ENCODE measurements at places on chromosomes 4 and X. TPM values are rescaled to one million over a fixed set of nuclear protein-coding genes. Genes with fewer than 3 reads are reported as not detected.

The TENM3 gene
- polyA plus RNA-seq, result 10.9 TPM

The DCLK2 gene
- 6.1 TPM for polyA plus RNA-seq

The PPARGC1A gene
- polyA plus RNA-seq, result 15.4 TPM

The RNF128 gene
- polyA plus RNA-seq, result 1.5 TPM

The COL4A5 gene
- 13.4 TPM for polyA plus RNA-seq

The DGAT2L6 gene
- polyA plus RNA-seq, result not detected

The PCSK1N gene
- polyA plus RNA-seq, result 8.6 TPM

The SPIN2A gene
- 0.34 TPM for polyA plus RNA-seq

- no peak for DNase-seq
Measured at GRCh38 chr4:169243825-169244609, 26.7 kb downstream of the SH3RF1 start.

DNA sequence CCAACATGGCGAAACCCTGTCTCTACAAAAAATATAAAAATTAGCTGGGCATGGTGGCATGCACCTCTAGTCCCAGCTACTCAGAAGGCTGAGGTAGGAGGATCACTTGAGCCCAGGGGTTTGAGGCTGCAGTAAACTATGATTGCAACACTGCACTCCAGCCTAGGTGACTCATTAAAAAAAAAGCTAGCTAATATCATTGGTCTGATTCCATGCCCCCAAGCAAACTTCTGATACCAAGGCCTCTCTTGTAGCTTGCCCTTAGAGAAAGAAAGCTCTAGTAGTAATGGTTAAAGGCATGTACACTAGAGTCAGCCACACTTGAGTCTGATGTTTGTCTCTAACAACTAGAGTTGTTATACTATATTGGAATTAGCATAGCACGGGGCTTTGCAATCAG lies 32.6 kb upstream of the PHF8 start:
- DNase-seq, result no peak

DNA sequence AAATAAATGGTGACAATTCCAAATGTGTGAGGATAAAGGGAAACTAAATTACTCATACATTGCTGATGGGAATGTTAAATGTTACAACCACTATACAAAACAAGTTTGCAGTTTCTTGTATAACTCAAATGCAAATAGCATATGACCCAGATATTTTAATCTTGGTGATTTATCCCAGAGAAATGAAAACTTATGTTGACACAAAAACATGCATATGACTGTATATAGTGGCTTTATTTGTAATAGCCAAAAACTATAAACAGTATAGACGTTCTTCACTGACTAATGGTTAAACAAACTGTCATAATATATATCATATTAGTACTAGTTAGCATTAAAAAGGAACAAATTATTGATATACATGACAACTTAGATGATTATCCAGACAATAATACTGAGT lies 619.2 kb downstream of the PDHA2 start:
- DNase-seq, result no peak

- DNase-seq, result no peak
Measured at GRCh38 chr4:183201331-183201730, 102.3 kb downstream of the WWC2 start.

- DNase-seq, result no peak
Measured at GRCh38 chrX:136397001-136397400, 90.7 kb upstream of the BRS3 start.

- DNase-seq, result no peak
Measured at GRCh38 chr4:90128961-90129495, 1.8 kb downstream of the CCSER1 start.

DNA sequence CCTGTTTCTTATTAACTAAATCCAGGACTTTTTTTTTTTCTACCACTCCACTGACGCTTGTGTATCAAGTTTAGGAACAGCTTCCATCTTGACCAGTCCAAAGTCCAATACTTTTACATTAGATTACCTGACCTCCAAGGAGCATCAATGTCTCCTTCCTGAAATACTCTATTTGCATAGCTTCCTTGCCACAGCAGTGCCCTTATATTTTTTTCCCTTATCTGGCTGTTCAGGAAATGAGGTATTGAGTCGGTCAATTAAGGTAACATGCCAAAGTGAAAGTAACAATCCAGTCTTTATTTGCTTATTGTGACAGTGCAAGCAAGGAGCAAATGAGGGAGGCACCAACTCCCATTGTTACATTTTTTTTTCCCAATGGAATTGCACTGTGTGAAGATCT lies 730.8 kb upstream of the NDST4 start:
- no peak for DNase-seq

- no peak for DNase-seq
Measured at GRCh38 chrX:22110729-22111494, 78.8 kb downstream of the PHEX start.

DNA sequence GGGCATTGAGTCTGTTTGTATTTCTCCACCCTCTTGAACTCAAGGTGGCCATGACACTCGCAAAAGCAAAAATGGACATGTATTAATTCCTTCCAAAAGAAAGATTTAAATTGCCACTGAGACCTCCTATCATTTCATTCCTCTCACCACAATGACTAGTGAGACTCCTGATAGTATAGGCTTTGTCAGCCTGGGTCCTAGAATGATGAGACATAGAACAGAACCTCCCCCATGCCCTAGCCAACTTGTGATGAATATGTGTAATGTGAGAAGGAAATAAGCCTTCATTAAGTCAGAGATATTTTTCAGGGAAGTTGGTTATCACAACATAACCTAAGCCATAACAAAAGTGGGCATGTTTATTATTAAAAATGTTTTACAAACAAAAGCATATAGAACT lies 62.5 kb downstream of the ASB9 start:
- DNase-seq, result no peak

GRCh38 chrX:96183843-96184242 lies 500.8 kb upstream of the DIAPH2 start:
- no peak for DNase-seq

- DNase-seq, result no peak
Measured at GRCh38 chr4:184359888-184360287, 114.5 kb downstream of the IRF2 start.

DNA sequence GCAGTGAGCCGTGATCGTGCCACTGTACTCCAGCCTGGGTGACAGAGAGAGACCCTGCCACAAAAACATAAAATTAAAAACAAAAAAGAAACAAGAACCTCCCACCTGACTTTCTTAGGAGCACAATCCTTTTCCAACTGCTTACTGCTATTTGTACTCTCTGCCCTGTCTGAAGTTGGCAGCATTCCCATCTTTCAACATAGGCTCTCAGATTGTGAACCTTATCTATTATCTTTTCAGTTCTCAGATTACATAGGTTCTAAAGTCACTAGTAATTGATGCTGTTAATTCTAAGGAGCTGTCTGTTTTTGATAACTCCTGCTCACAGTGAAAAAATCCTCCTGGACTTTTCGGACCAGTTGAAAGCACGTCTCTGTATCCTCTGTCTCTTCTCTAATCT lies 812.2 kb upstream of the CT83 start:
- no peak for DNase-seq

DNA sequence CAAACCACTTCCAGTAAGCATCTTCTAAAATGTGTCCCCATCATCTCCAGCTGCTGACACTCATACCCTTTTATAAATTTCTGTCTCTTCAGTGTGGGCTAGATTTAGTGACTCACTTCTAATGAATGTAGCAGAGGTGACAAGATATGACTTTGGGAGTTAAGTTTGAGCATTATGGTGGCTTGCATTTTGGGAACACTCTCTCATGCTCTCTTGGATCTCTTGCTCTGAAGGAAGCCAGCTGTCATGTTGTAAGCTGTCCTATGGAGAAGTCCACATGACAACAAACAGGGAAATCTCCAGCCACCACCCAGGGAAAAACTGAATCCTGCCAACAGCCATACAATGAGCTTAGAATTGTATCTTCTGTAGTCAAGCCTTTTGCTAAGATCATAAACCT lies 691.3 kb upstream of the PCDH7 start:
- no peak for DNase-seq

GRCh38 chr4:3854661-3855060 lies 88.5 kb downstream of the ADRA2C start:
- no peak for DNase-seq

DNA sequence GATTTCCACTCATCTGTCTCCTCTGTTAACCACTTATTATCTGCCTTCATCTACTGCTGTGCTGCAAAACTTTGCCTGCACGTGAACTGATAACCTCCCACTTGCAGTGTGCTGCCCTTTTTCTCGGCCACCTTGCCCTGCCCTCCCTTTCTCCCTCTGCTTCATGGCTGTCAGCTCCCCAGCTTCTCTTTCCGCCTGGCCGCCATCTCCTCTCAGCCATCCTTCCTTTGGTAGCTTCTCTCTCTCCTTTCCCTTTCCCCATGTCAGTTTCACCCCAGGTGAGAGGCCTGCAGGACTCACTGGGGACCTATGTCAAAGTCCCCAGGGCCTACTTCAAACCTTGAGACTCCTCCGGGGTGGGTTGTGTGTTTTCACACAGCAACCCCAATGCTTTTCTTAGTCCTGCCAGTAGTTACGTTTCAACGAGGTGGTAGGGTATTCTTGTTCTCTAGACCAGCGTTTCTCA lies 6.6 kb downstream of the MSL3 start:
- DNase-seq, result no peak

- DNase-seq, result no peak
Measured at GRCh38 chr4:86569103-86569870, 24.8 kb upstream of the PTPN13 start.

DNA sequence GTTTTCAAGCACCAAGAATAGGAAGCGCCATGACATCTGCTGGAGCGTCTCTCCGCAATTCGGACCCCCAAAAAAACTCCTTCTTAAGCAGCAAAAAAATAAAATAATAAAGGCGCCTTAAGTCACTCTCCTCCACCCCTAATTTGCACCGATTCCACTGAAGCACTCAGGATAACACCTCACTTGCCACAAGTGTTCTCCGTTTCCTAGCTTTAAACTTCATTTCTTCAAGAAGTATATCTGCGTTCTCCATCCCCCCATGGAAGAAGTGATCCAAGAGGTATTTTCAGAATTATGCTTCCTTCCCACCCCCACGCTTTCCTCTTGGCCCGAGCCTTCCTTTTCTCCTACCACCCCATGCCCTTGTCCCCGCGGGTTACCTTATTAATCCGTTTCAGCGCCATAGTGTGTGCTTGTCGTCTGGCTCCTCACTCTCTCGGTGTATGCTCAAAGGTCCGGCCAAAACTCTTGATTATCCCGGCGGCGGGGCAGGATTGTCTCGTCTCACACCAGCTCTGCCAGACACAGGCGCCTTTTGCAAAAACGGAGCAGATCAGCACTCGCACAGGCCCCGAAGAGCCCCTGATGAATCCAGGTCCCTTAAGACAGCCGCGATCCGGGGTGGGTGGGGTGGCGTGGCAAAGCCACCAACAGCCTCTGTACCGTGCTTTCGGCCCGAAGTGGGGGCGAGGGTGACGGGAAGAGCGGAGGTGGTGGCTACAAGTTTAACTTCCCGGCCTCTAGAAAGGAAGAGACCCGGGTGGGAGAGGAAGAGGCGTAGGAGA lies 1.1 kb downstream of the UBE2D3 start:
- no peak for DNase-seq

GRCh38 chrX:3815896-3816664 lies 102.6 kb upstream of the PRKX start:
- DNase-seq, result peak; percentile 22

GRCh38 chrX:7262551-7262950 lies 114.6 kb upstream of the PUDP start:
- no peak for DNase-seq

- no peak for DNase-seq
Measured at GRCh38 chr4:170868170-170868569, 778.4 kb upstream of the AADAT start.

- DNase-seq, result no peak
Measured at GRCh38 chr4:87092389-87093141, 127.9 kb downstream of the KLHL8 start.

DNA sequence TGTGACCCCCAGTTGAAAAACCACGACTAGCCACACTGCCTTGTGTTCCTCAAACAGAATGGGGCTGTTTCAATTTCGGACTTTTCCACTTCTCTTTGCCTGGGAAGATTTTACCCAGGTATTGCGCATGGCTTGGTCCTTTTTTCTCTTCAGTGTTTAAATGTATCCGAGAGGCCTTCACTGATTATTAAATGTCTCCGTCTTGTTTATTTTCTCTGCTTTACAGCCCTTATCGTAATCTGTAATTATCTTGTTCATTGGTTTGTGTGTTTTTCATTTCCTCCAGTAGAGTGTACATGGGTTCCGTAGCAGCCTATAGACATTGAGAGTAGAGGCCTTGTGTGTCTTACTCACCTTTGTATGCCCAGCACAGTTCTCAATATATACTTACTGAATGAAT lies 2.4 kb downstream of the MOSPD2 start:
- no peak for DNase-seq

GRCh38 chr4:77861495-77861894 lies 1.1 kb upstream of the MRPL1 start:
- no peak for DNase-seq

DNA sequence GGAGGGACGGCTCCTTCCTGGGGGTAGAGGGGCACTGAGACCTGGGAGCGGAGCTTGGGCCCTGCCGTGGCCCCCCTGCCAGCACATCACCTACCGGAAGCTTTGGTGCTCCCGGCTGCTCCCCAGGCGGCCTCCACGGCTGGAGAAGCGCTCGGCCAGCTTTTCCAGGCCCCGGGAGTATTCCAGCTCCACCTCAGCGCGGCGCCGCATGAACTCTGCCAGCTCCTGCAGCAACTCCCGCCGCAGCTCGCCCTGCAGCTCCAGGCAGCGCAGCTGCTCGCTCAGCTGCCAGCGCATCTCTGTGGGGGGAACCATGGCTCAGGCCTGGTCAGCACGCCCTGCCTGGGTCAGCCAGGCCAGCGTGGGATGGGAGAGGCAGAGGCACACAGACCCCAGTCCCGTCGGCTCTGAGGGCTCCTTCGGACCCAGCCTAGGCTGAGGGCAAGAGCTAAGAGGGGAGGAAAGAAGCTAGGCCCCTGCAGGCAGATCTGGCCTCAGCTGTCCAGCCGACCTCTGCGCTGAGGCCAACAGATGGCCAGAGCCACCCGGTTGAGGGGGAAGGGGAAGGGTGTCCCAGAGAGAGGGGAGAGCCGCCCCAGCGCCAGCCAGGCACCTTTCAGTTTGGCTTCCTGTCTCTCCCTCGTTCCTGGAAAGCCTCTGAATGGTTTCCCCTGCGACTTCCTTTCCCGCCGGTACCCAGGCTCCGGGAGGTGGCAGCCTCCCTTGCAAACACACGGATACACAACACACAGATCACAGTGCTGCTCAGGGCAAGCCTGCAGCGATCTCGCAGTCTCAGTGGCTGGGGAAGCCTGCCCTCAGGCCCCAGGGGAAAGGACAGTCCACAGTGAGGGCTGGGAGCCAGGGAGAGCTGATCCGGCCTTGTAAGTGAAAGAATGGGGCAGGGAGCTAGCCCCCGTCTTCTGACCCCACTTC lies 4.3 kb downstream of the ARHGAP4 start:
- no peak for DNase-seq

DNA sequence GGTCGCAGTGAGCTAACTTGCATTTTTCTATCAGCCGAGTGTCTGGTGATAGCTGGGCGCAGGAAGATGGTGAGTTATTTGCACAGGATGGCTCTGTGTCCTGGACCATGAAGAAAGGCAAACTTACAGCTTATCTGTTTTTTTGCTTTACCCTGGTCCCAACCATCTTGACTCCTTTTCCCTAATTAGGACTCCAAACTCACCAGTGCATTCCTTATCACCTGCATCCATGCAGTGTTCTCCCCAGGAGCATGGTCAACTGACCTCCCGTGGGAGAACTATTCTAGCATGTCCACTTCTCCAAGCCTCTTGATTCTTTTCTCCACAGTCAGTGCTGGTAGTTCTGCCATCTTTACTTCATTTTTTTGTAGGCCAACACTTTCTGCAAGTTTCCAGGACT lies 68.2 kb upstream of the WWC2 start:
- DNase-seq, result peak; percentile 72

All from testis (tissue), 5 donors.